ENCODE measurements at places on chromosomes 3 and 15.

- DNase-seq: no peak
These were observed 14.6 kb downstream of the NUDT16 start for GRCh38 chr3:131396170-131396569.

- DNase-seq: no peak
These were observed 16.7 kb downstream of the HCN4 start for GRCh38 chr15:73352082-73352481.

GRCh38 chr15:28002136-28002861, 96.8 kb downstream of the OCA2 start:
- DNase-seq: no peak

DNA sequence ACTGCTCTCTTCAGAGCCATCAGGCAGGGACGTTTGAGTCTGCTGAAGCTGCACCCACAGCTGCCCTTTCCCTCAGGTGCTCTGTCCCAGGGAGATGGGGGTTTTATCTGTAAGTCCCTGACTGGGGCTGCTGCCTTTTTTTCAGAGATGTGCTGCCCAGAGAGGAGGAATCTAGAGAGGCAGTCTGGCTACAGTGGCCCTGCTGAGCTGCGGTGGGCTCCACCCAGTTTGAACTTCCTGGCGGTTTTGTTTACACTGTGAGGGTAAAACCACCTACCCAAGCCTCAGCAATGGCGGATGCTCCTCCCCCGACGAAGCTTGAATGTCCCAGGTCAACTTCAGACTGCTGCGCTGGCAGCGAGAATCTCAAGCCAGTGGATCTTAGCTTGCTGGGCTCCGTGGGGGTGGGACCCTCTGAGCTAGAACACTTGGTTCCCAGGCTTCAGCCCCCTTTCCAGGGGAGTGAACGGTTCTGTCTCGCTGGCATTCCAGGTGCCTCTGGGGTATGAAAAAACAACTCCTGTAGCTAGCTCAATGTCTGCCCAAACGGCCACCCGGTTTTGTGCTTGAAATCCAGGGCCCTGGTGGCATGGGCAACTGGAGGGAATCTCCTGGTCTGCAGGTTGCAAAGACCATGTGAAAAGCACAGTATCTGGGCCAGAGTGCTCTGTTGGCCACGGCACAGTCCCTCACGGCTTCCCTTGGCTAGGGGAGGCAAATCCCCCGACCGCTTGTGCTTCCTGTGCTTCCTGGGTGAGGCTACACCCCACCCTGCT, 21.1 kb upstream of the ST6GAL1 start:
- no peak for DNase-seq

DNA sequence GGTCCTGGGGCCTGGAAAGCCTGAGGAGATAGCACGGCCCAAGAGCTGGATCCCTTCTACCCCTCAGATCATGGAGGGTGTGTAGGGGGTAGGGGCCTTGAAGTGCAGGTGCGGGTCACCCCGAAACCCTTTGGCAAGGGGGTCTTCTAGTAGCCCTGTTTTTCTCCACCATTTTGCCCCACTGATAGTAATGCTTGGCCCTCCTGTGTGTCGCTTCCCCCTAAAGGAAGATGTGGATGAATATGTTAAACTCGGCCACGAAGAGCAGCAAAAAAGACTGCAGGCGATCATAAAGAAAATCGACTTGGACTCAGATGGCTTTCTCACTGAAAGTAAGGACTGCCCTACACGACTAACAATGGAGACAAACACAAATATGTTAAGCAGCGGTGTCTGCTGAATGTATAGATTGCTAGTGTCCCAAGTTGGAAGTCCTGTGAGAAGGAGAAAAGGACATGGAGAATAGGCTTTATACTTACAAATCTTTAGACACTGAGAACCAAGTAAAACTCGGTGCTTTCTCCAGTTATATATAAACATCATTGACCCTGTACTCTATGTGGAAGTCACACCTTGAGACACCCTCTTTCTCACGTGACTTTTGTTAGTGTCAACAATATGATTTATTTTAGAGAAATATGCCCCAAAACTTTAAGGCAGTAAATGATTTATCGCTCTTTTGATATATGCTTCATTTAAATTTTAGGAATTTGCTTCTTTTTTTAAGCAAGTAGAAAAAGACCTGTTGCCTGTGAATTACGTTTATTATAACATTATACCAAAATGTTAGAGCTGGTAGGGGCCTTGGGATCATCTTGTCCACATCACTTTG, 802 bp downstream of the RCN2 start:
- DNase-seq: no peak

DNA sequence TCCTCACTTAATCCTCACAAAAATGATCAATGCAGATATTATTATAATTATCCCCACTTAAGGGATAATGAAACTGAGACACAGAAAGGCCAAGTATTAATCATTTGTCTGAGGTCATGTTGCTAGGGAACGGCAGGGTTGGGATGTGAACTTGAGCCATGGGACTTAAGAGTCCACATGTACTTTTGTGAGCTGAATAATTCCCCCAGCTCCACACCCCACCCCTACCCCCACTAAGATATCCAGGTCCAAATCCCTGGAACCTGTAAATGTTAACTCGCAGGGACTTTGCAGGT, 290.5 kb upstream of the GADL1 start:
- no peak for DNase-seq

- no peak for DNase-seq
These were observed 64.6 kb downstream of the ESYT3 start for GRCh38 chr3:138498991-138499390.

GRCh38 chr15:74333093-74333492, 34.4 kb downstream of the CYP11A1 start:
- no peak for DNase-seq
